ENCODE measurements at places on chromosomes 3 and 15.
A peak's percentile ranks its signal among the peaks of the same experiment; 100 is the strongest.

GRCh38 chr3:13839726-13840340 lies 40.0 kb downstream of the WNT7A start:
- no peak for DNase-seq

DNA sequence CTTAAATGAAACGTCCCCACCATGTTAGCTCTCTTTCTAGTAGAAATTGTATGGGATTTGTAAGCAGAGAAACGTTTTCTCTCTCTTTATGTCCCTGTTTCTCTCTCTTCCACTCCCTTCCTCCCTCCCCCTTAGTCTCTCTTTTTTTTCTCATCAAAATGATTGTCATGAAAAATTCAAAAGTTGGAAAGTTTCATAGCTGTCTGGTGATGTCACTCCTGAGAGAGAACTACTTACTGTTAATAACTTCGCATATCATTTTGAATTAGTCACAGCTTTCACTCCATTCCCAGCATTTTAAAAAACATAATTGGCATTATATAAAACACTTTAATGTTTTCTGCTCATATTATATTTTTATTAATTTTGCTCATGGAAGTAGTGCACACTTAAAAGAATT lies 331.1 kb downstream of the C3orf38 start:
- DNase-seq: no peak

GRCh38 chr15:90989040-90989768 lies 5.1 kb downstream of the PRC1 start:
- DNase-seq: no peak

DNA sequence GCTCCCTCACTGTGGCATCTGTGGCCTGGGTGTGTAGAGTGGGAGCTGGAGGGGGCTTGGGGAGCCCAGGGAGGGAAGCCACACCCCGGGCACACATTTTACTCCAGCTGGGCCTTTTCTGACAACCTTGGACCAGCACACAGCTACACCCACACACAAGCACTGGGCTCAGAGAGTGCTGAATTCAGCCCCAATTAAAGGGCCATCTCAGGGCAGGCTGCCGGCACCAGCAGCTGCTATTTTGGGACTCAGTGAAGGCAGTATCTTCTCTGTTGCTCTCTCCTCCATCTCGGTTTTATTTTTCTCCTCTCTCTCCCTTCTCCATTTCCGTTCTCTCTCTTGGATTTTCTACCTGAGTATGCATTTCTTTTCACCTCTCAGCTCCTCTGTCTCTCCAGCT lies 19.1 kb upstream of the TBC1D21 start:
- DNase-seq: no peak

- DNase-seq: peak; percentile 45
These were observed 116.2 kb downstream of the ROBO1 start for GRCh38 chr3:79651536-79652065.

DNA sequence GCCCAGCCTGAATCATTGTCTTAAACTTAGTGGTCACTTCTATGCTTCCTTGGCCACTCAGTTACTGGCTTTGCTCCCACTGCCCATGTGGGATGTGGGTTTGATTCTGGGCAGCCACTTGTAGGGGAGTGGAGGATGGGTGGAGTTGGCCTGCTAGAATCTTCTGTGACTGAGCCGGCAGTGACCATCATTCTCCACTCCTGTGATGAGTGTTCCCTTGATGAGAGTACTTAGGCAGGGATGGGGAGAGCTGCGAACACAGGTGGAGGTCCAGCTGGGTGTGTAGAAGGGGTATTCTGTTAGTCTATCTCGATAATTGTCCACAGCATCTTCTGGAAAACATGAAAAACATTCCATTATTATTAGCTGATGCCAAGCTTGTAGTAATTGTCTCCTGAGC lies 8.0 kb downstream of the TM6SF1 start:
- DNase-seq: no peak

DNA sequence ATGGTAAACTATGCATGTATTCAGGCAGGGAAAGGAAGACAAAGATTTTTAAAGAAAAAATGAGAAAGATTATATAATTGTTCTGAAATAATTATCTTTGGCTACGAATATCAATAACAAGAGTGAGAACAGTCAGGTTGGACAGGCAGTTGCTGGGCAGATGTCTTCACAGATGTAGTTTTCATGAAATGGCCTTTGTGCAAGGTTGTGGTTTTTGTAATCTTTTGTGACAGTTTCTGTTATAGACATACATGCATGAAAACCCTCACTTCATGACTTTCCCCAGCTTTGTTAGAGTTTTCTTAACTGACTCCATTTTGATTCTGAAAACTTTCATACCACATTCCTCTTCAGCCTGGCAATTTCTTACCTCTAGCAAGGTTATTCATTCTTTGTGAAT lies 34.9 kb upstream of the SLC25A36 start:
- DNase-seq: no peak

- no peak for DNase-seq
These were observed 12.2 kb downstream of the ALG1L2 start for GRCh38 chr3:130093741-130094391.
